B cell (primary cell): ENCODE measurements at places on chromosomes 2 and 18. TPM values are rescaled to one million over a fixed set of nuclear protein-coding genes. Genes with fewer than 3 reads are reported as not detected.

GRCh38 chr18:35730691-35731370 lies 149.3 kb downstream of the GALNT1 start:
- no peaks in the 10 kb centered on the region for H3K4me1 ChIP-seq
- no peak for DNase-seq
- no peak overlapping the region for H3K27ac ChIP-seq
- H3K36me3 ChIP-seq, result no peaks in the 10 kb centered on the region
- no peaks in the 10 kb centered on the region for H3K27me3 ChIP-seq
- no peak overlapping the region for H3K4me3 ChIP-seq

DNA sequence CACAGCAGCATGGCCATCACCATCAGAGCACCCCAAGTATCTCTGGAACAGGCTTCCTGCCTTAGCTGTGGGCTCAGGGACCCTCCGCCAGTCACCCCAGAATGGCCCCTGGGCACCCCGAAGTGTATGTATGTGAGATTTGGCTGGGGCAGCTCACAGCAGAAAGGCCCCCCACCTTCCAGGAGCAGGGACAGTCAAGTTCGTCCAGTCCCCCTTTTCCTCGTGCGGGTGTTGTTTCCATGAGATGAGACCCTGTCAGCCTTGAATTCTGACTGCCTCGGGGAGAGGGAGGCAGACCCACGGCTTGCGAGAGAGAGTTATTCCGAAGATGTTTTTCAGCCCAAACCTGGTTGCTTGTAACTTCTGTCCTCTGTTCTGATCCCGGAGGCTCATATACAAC lies 290.9 kb upstream of the HDAC4 start:
- no peaks in the 10 kb centered on the region for H3K36me3 ChIP-seq
- no peaks in the 10 kb centered on the region for H3K27me3 ChIP-seq
- DNase-seq, result no peak
- H3K27ac ChIP-seq, result no peak overlapping the region

- H3K4me1 ChIP-seq, result no peaks in the 10 kb centered on the region
- no peaks in the 10 kb centered on the region for H3K27me3 ChIP-seq
- no peak overlapping the region for H3K27ac ChIP-seq
- no peaks in the 10 kb centered on the region for H3K36me3 ChIP-seq
- H3K4me3 ChIP-seq, result no peak overlapping the region
Measured at GRCh38 chr2:75224636-75225094, 25.3 kb upstream of the TACR1 start.

DNA sequence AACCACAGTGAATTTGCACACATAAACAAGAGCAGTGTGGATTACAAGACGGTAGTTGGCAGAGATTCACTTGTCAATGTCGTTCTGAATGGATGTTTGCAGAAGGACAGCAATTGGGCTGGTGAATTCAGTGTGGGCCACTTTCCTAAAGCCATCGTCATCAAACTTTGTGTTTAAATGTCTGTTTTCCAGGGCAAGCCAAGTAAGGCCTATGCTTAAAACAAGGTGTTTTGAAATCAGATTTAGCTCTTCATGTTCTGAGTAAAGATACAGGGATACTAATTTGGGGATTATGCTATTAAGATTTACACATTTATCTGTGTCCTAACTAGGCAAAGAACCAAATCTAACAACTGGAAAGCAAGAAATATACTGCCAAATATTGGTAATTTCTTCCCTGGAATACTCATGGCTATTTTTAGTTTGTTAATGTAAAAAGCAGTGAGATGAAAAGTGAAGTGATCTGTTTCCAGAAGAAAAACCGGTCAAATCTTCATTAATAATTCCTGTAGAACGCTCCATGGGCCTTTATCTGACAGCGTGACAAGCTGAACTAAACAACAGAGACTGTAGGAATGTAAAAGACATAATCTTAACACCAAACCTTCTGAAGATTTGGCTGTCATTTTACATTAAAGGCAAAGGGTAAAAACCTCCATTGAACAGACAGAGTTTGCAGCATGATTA lies 175.7 kb downstream of the ICOS start:
- peaks cover 8% of the 10 kb centered on the region for H3K27me3 ChIP-seq
- no peak for DNase-seq
- no peak overlapping the region for H3K27ac ChIP-seq
- H3K4me1 ChIP-seq, result peaks cover 8% of the 10 kb centered on the region
- no peak overlapping the region for H3K4me3 ChIP-seq
- H3K36me3 ChIP-seq, result no peaks in the 10 kb centered on the region

GRCh38 chr18:61710082-61710620 lies 182.7 kb downstream of the RNF152 start:
- H3K4me3 ChIP-seq, result no peak overlapping the region
- no peaks in the 10 kb centered on the region for H3K27me3 ChIP-seq

DNA sequence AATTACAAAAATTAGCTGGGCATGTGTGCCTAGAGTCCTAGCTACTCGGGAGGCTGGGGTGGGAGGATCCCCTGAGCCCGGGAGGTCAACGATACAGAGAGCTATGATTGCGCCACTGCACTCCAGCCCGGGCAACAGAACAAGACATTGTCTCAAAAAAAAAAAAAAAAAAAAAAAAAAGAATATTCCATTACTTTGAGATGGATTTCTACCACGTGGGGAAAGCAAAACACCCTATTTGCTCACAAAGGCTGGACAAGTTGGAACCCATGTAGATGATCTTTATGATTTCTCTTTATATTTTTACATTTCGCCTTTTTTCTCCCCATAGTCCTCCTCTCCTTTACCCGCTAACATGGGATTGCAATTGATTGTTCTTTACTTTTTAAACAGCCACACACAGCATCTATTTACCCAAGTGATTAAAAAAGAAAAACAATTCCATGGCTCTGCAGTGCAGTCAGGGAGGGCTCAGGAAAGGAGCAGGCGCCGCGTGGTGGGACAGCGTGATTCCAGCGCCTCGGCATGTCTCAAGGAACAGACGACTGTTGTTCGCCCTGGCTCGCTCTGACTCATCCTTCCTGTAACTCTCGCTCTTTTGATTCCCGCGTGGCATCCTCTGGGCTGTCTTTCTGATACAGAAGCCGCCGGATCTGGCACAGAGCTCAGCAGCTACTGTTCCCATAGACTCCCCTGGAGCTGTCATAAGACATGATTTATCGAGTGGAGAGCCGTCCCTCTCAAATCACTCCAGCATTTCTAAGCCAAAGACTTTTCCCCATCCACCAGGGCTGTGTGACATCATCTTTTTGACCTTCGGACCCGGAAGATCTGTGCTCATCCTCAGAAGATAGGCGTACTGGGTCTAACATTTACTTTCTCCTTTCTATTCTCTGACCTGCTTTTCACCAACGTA lies 230.4 kb upstream of the AGAP1 start:
- H3K36me3 ChIP-seq, result no peaks in the 10 kb centered on the region
- no peak for DNase-seq
- H3K4me3 ChIP-seq, result no peak overlapping the region
- no peak overlapping the region for H3K27ac ChIP-seq

DNA sequence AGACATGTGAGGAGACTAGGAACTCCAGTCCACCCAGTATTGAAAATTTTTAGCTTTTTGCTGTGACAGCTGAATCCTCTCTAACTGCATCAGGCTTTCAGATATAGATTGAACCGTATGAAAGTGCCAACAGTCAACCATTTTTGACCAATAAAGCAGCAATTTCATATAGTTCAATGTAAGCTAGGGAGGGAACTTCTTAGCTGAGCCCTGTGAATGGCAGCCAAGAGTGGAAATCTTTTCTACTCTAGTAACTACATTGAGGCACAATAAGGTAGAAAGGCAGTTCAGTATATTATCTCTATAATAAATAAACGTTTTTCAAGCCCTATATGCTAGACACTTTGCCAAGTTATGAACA lies 96.3 kb upstream of the TANK start:
- H3K4me1 ChIP-seq, result no peaks in the 10 kb centered on the region
- no peaks in the 10 kb centered on the region for H3K27me3 ChIP-seq
- no peaks in the 10 kb centered on the region for H3K36me3 ChIP-seq
- DNase-seq, result no peak

DNA sequence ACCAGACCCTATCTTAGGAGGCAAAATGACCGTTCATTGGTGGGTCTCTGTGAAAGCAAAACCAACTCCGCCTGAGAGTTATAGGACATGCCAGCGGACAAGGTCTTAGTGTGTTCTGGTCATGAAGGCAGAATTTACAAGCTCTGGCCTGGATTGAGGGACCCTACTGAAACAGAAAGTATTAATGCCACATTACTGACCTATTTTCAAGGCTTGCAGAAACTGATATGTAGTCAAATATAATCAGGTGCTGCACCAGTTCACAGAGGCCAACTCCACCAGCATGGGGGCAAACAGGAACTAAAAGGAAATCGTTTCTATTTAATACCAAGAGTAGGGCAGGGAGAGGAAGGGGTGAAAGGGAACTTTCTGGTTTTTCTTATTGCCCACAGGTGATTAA lies 19.7 kb downstream of the TYMS start:
- no peak for DNase-seq
- H3K4me3 ChIP-seq, result no peak overlapping the region
- no peak overlapping the region for H3K27ac ChIP-seq
- no peaks in the 10 kb centered on the region for H3K4me1 ChIP-seq
- H3K27me3 ChIP-seq, result no peaks in the 10 kb centered on the region
- H3K36me3 ChIP-seq, result peaks cover 2% of the 10 kb centered on the region

GRCh38 chr2:201135386-201135785 lies 19.4 kb downstream of the CFLAR start:
- H3K4me3 ChIP-seq, result no peak overlapping the region
- H3K27me3 ChIP-seq, result no peaks in the 10 kb centered on the region
- H3K4me1 ChIP-seq, result peaks cover 23% of the 10 kb centered on the region
- H3K27ac ChIP-seq, result no peak overlapping the region
- DNase-seq, result no peak
- H3K36me3 ChIP-seq, result peaks cover 25% of the 10 kb centered on the region

CCDC121 gene
- total RNA-seq, result 1.3 and 2.2 TPM in 2 replicates

DNA sequence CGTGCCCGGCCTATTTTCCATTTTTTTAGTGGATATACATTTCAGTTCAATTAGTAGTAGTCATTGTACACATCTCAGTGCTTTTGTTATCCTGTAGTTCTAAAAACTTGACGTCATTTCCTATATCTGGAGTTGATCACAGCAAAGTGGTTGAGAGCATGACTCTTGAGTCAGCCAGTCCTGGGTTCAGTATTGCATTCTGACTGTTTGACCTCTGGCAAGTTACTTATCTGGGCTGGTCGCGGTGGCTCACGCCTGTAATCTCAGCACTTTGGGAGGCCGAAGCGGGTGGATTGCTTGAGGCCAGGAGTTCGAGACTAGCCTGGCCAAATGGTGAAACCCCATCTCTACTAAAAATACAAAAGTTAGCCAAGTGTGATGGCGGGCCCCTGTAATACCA lies 50.4 kb upstream of the PPM1B start:
- H3K27ac ChIP-seq, result no peak overlapping the region
- no peak overlapping the region for H3K4me3 ChIP-seq
- no peaks in the 10 kb centered on the region for H3K27me3 ChIP-seq
- no peaks in the 10 kb centered on the region for H3K4me1 ChIP-seq

C2orf72 gene
- total RNA-seq, result not detected in 2 replicates
